ENCODE measurements at places on chromosomes 7 and 10.

DNA sequence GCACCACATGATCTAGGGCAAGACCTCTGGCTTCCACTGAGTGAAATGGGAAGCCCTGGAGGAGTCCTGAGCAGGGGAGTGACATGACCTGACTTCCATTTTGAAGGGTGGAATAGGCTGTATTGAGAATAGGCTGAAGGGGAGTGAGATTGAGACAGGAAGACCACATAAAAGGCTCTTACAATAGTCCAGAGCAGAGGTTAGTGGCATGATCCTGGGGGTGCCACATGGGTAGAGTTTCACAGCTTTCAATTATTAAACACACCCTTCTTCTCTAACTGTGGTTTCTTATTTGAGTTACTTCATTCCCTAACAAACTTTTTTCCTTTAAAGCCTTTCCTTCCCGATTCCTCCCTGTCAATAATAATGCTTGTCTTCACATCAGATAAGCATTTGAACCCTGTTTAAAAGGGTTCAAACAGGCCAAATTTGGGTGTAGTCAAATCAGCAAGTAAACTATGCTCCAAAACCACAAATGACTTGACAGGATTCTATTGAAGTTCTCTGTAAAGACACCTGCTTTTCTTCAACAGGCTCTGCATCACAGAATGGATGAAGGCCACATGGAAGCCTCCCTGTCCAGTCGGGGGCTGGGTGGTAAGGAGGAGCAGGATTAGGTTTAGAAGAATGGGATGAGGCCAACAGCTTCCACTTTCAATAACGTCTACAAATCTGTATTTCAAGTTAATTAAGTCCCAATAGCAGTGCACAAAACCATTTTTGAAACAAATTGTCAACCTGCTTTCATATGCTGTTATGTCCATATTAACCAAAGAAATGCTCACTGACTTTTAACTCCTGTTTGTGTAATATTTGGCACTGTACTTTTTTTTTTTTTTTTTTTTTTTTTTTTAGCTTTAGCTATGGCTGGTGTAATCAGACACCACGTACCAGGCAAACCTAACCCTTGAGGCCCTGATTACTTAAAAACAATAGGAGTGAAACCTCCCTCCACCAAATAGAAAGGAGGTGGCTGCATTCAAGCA, 131.9 kb downstream of the NRCAM start:
- DNase-seq, result no peak

DNA sequence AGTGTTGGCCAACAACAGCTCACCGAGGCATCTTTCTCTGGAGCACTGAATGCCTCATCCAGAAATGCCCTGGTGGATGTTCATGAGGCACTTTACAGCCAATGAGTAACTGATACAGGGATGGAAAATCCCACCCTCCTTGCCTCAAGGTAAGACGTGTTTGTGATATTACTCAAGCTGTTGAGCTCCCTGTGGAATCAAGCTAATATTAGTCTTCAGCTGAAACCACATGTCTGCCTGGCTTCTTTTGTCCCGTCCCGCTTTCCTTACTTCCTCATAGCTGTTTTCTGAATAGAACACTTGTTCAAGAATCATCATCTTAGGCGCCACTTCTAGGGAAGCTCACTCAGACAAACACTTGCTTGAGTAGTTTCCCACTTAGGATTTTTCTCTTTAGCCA, 422.4 kb downstream of the INHBA start:
- DNase-seq, result no peak

- DNase-seq, result no peak
Measured at GRCh38 chr10:61944410-61945147, 43.1 kb downstream of the ARID5B start.

GRCh38 chr7:65951837-65952578, 30.0 kb downstream of the GUSB start:
- peak; percentile 31 for DNase-seq
